GM12891 (cell line): ENCODE measurements at places on chromosomes 12 and 14.

DNA sequence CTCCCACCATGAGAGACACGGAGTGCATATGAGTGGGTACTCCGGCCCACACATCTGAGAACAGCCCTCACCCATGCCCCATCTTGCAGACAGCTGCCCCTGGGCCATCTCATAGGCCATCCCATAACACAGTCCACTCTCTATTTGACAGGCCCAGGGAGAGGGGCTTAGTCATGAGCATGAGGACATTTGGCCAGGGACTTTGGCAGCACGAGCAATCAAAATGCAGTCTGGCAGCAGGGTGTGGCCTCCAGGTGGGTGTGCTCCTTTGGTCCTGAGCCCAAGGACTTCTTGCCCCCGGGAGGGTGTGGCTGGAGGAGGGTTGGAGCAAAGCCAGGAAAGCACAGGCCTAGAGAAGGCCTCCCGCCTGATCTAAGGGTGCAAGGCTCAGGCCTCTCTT, 25.6 kb downstream of the EMP1 start:
- DNase-seq: no peak

DNA sequence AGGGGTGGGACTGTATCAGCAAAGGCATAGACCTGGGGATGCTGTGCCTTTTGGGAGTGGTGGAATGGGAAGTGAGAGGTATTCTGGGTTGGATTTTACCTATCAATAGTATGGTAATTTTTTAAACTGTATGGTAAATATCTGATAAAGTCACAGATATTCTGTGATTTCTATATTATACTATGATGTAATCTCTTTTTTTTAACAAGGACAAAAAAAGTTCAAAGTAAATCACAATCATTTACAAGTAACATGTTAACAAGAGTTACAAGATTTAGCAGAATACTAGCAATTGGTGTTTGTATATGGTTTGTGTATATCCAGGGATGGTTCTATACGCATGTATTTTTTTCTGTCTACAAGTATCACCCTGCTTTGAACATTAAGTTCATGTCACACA, 56.0 kb downstream of the BMAL2 start:
- no peak for DNase-seq

- DNase-seq: no peak
Observed at GRCh38 chr14:103209054-103209453, 85.8 kb downstream of the TNFAIP2 start.

GRCh38 chr12:46509135-46509534, 136.6 kb upstream of the SLC38A2 start:
- no peak for DNase-seq

DNA sequence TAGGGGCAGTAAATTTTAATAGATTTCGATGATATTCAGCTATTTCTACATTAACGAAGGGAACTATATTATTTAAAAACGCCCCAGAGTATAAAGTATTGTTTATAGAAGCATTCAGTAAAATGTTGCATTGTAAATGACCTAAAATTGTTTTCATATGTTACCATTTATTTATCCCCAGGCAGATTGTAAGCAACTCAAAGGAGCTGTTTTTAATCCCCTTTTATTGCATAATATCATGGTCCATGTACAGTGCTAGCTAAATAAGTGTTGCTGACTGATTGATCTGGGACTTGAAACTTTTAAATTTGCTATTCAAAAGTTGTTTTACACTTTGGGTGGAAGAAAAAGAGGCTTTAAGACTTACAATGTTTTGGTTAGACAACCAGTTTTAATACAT, 199.0 kb upstream of the SLC38A2 start:
- DNase-seq: no peak

GRCh38 chr12:27896419-27896990, 76.0 kb downstream of the PTHLH start:
- DNase-seq: no peak

DNA sequence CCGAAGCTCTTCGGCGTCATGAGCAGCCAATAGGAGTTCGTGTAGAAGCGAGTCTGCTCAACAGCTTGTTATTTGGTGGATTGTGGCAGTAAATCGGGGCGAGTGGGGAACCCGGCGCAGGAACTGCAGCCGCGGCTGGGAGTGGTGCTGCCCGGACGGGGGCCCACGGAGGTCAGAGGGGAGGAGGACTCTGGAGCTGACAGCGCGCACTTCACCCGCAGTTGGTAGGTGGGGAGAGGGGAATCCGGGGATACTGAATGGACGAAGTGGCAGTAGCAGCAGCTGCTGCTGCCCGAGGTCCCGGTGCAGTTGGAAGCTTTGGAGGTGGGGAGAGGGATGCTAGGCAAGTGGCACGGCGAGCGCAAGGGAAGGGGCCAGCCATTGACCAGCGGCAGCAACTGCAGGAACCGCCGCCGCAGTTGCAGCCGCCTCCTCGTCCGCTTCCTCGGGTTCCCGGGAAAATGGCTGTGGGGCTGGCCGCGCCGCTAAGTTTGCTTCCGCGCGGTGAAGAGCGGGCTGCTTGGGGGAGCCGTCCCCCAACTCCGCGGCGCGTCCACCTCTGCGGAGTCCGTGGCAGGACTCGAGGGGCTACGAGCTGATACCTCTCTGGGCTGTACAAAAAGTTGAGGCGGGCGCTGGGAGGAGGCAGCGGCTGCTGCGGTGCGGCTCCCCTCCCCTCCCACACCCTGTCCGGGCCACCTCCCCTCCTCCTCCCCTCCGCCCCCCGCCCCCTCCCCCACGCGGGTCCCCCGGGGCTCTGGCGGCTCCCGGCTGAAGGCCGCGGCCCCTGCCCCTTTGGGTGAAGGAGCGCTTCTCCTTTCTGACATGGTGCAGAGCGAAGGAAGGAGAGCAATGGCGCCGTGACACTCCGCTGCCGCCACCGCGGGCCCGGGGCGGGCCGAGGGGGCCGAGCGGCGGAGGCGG, at the start of gene ARID4A:
Gene ARID4A (plus strand): TSS at position 79 of the 924 bp plus-strand sequence. CDS start 1,300 bp downstream, outside the sequence.
- DNase-seq: peak; percentile 29

GRCh38 chr12:120324841-120325417, 2.6 kb downstream of the PLA2G1B start:
- DNase-seq: no peak

GRCh38 chr12:24821691-24822090, 127.2 kb downstream of the BCAT1 start:
- DNase-seq: no peak

- no peak for DNase-seq
Observed at GRCh38 chr12:93841671-93842070, 164.5 kb downstream of the CRADD start.

GRCh38 chr12:123096741-123097140, 54.1 kb downstream of the PITPNM2 start:
- DNase-seq: no peak

DNA sequence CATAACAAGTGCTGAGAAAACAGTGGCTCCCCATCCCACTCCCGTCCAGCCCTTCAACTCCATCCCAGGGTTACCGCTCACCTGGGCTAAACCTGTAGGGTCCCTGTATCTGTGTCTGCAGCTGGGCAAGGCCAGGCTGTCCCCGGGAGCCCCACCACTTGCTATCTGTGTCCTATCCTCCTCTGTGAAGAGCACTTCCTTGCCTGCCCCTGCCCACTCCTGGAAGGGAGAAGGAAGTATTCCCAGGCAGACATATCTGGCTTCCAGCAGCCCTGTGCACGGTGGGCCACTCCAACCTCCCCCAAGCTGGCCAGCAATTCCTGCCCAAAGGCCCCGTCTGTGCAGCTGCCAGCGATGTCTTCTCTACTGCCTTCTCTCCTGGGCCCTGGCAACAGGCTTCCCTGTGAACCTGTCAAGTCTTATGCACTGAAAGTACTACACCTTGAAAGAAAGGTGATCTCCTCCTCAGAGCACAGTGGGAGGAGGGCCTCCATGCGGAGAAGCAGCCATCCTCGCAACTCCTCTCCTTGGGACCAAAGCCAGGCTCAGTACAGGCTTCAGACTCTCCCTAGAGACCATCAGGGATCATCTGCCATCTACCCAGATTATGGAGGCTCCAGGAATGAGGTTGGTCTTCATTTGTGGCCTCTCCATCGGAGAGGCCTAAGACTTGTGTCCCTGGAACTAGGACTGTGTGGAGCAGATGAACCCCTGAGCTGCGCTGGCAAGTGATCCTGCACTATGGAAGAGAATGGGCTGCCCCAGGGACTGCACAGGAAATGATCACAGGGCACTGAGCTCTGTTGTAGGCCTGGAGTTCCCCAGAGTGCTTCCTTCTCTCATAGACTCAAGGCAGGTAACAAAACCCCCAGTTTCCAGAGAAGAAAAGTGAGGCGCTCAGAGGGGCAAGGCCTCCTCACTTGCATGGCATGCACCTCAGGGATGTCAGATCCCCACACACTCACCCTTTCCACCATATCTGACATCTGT, 663.6 kb downstream of the BCL11B start:
- DNase-seq: no peak
